ENCODE measurements at places on chromosomes 7 and 10. TPM values are rescaled to one million over a fixed set of nuclear protein-coding genes. Genes with fewer than 3 reads are reported as not detected.

GRCh38 chr10:33214174-33214573 lies 120.3 kb downstream of the NRP1 start:
- peak; percentile 40 for DNase-seq

DNA sequence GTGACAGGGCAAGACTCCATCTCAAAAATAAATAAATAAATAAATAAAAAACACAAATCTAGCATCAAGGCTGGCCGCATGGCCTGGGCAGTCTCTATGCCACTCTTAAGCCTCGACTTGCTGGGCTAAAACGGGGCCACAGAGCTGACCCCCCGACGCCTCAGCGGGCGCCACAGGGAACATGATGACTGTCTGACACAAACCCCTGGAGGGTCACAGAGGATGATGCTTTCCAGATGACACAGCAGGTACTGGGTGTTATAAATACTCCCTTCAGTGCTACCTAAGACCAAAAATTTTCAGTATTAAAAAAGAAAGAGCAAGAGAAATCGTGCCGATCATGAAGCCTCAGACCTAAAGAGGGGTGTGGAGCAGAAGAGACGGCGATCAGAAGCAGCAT lies 176.8 kb downstream of the MAD1L1 start:
- DNase-seq: no peak

PILRA gene
- total RNA-seq: 1.2 TPM

NKX1-2 gene
- 0.05 TPM for total RNA-seq

GRCh38 chr7:18498341-18498740 lies 2.8 kb downstream of the HDAC9 start:
- no peak for DNase-seq

NUP42 gene
- 60.0 TPM for total RNA-seq

- no peak for DNase-seq
These were observed 37.5 kb downstream of the CASD1 start for GRCh38 chr7:94547126-94547525.

DNA sequence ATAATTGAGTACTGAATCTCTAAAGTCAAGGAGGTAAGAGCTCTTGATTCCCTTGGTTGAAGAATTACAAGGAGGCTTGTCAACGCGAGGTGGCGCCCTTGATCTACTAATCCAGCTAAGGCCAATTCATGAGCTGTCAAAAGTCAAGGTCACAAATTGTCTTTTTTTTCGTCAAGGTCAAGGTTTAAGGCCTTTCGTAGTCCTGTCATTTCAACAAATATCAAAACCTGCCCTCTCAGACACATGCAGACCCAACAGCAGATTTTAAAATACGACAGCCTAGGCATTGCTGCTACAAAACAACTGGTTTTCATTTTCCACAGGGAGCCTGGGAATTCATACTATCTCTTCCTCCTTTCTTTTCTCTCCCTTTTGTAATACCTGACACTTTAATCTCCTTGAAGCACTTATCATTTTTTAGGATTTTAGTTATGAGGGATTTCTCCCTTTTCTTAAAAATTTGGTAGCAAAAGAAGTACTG lies 3.6 kb downstream of the HOXA13 start:
- DNase-seq: peak; percentile 46

GRCh38 chr10:31000071-31000782 lies 31.4 kb downstream of the ZNF438 start:
- no peak for DNase-seq

DNA sequence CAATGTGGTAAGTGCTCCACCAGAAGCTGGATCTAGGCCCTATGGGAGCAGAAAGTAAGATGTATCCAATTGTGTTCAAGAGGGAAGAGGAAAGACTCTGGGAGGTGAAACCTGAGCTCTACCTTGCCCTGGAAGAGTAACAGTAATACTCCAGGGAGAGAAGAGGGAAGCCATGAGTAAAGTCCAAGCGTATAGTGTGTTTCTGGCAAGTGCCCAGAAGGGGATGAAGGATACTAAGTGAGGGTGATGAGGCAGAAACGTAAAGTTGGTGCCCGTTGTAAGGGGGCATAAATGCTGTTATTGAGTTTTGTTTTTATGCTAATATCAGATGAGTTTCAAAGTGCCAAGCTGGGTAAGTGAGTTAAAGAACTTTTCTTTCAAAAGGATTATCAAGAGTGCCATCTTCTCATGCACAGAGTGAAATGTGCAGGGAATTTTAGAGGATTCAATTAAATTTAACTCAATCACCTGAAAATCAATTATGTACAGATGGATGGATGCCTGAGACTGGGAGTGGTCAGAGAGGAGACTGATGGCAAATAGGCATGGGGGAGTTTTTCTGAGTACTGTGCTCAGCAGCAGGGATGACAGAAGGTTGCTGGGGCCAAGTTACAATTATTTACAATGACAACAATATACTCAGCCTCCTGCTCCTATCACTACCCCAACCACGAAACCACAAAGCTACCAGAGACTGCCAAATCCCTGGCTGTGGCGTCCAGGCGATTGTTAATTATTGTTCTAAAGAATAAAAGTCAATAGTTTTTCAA lies 123.3 kb upstream of the LAMB4 start:
- peak; percentile 60 for DNase-seq

C7orf33 gene
- not detected for total RNA-seq

DNA sequence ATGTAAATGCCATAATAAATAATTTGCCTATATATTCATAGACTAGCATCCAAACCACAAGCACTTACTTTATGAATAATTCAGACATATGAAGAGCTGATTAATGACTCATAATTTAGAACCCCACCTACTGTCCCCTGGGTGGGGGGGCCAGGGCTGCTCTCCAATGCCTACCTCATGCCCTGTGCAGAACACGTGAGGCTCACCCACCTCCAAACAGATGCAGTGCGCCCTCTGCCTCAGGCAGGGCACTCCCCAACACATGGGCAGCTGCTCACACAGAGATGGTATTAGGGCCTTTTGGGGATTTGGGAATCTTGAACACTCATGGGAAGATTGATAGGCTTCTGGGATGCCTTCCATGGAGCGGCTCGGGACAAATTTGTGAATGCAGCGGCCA lies 75.1 kb upstream of the INSIG1 start:
- DNase-seq: no peak

ITGB8 gene
- 1.2 TPM for total RNA-seq

DNA sequence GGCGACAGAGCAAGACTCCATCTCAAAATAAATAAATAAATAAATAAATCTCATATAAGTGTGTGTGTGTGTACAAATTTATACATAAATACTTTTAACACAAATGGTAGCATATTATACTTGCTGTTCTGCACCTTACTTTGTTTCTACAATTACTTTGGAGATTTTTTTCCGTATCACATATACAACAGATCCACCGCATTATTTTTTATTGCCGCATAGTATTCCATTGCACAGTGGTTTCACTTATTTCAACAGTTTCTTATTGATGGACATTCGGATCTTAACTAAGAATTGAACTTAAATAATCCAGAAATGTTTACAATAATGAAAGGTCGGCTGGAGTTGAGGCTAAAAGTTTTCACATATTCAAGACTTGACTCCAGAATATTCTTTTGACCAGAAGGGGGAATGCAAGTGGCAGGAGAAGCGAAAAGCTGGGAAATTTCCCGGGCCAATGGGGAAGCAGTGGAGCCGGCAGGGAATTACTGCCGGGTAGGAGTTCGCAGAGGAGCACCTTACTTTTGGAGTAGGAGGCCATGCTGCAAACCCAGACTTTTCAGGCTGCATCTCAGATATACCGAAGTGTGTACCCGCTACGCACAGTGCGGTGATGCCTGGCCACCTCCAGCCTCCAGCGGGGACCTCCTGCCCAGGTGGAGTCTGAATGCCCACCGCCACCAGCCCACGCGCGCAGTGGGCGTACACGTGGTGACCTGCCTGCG lies 415 bp upstream of the CNNM1 start:
- no peak for DNase-seq

NPSR1 gene
- not detected for total RNA-seq

- peak; percentile 35 for DNase-seq
These were observed 339.8 kb upstream of the LRRTM3 start for GRCh38 chr10:66586073-66586472.

ARF5 gene
- total RNA-seq: 116 TPM

CALML5 gene
- not detected for total RNA-seq

GRCh38 chr7:28800150-28800549 lies 158.0 kb downstream of the TRIL start:
- no peak for DNase-seq

SCART1 gene
- 1.3 TPM for total RNA-seq

DNA sequence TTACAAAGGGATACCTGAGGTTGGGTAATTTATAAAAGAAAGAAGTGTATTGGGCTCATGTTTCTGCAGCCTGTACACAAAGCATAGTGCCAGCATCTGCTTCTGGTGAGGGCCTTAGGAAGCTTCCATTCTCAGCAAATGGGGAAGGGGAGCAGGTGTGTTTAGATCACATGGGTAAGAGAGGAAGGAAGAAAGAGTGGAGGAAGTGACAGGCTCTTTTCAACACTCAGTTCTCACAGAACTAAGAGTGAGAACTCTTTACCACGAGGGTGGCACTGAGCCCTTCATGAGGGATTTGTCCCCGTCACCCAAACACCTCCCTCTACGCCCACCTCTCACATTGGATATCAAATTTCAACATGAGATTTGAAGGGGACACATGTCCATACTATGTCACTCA lies 506 bp upstream of the FAM170B start:
- no peak for DNase-seq

DNA sequence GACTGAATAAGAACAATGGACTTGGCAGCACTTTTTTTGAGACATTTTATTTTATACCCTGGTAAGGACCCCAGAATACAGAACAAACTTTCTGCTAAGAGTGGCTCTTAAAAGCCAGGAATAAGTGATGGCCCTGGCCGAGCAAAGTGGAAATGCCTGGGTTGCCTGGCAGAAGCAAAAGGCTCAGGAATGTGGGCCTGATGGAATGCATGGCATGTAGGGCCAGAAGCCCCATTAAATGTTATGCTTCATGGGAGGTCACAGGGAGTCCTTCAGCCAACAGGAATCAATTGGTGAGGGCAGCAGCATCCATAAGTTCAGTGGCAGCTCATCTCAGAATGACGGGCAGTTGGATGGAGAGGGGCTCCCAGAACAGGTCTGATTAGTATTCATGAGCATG lies 301.5 kb upstream of the CACNA2D1 start:
- DNase-seq: no peak

GRCh38 chr7:121058975-121059374 lies 70.5 kb downstream of the CPED1 start:
- no peak for DNase-seq

TLX1 gene
- not detected for total RNA-seq

DNA sequence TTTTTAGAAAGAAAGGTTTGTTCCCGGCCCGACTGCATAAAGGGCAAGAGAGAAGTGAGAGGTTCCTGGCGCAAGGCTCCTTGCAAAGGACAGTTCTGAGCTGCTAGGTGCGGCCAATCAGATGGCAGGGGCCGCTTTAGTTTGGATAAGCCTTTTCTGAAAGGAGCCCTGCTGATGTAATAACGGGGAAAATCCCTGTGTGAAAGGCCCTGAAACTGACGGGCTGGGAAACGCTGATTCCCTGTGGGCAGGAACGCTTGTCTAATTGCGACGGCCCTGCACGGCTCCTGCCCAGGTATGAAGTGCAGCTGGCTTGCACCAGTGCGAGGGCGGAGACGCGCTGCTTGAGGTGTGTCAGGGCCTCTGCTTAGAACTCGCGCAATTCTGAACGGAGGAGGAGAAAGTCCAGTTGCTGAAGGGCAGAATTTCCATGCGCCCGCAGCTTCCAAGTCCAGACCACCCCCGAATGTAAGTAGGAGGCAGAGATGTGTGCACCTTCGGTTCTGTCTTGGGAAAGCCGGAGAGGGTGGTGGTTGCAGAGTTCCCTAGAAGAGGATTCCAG lies 30.5 kb downstream of the TACC2 start:
- DNase-seq: no peak

MKX gene
- total RNA-seq: not detected

GRCh38 chr7:35185908-35186731 lies 67.8 kb downstream of the TBX20 start:
- peak; percentile 72 for DNase-seq

CHAT gene
- not detected for total RNA-seq
